ENCODE measurements at places on chromosomes 16 and 17.

GRCh38 chr17:207775-208174, 26.3 kb upstream of the DOC2B start:
- DNase-seq = no peak

- no peak for DNase-seq
Observed at GRCh38 chr17:39508987-39509386, 47.7 kb downstream of the CDK12 start.

GRCh38 chr17:79915850-79916430, 76.7 kb upstream of the CBX4 start:
- DNase-seq = peak; percentile 16

GRCh38 chr16:49436181-49436580, 62.6 kb downstream of the C16orf78 start:
- DNase-seq = no peak

- no peak for DNase-seq
Observed at GRCh38 chr17:15920758-15921239, 24.1 kb upstream of the ADORA2B start.

GRCh38 chr16:50247123-50247905, 19.0 kb upstream of the ADCY7 start:
- no peak for DNase-seq

GRCh38 chr17:676060-676700, 38.5 kb downstream of the VPS53 start:
- DNase-seq = no peak

DNA sequence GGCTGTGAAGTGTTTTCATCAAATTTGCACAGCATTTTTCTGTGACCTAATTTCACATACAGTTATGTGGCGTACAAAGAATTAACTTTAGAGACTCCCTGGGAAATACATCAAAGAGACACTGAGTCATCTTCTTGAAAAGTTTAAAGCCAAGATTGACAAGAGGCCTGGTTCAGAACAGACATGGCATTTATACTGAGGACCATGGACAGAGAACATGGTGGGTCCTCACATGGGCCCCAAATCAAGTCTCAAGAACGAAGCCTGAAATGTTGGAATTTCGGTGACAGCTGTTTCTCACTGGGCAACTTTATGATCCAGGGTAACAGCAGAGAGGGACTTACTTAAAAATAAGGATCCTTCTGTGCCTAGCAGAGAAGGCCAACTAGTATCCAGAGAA, 311.5 kb upstream of the KCNJ16 start:
- DNase-seq = no peak

DNA sequence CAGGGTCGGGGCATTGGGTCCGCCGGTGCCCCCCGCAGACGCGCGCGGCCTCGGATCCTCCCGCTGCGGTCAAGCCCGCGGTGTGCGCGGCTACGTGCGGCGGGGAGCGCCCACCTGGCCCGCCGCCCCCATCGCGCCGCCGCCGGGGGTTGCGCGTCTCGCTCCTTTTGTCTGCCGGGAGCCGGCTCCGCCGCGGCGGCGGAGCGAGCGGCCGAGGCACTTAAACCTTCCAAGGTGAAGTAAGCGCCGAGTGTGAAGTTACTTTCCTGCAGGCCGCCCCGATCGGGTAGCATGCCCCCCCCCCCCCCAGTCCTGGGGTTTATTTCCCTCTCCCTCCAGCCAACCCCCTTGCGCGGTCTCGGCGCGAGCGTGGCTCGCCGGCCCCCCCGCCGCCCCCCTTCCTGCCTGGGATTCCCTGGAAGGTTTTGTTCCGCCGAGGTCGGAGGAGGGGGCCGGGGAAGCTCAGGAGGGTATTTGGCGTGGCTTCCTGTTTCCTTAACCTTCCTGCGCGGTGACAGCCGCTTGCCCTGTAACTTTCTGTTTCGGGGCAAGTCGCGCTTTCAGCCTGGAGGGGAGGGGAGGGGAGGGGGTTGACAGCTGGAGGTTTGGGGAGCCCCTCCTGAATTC, 56.6 kb upstream of the GSE1 start:
- DNase-seq = peak; percentile 66

GRCh38 chr17:63082952-63083351, 116.9 kb downstream of the TANC2 start:
- DNase-seq = no peak

- no peak for DNase-seq
Observed at GRCh38 chr17:57110579-57111325, 25.7 kb downstream of the AKAP1 start.

DNA sequence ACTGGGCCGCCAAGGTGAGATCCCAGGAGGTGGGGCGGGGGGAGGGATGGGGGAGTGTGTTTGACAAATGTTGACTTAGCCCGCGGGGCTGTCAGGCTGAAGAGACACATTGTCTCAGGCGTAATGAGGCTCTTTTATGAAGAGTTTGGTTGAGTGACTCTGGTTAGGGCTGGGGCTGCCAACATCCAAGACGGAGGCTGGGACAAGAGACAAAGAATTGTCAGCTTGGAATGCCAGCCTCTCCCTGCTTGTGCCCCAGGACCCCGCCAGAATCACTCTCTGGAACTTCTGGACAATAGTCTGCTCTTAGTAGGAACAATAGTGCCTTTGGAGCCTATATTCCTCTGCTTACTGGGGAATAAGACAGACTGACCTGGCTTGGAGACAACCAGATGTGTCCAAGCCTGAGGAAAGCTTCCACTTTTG, 24.0 kb downstream of the PCTP start:
- DNase-seq = no peak

GRCh38 chr16:635573-636205, 416 bp downstream of the METTL26 start:
- DNase-seq = no peak

DNA sequence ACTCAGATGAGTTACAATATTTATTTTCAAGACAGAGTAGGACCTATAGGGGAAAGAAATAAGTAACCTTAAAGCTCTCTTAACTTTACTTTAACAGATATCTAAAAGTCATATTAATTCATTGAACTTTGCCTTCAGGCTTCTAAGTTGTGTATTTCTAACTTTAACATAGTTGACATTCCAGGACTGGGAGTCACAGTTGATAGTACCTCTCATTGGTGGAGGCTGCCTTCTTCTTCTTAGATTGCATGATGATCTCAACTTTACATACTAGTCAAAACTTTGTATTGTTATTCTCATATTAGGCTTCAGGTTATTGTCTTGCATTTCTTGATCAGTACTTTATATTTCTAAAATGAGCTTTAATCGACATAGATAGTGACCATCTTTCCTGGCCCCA, 350.1 kb upstream of the KIF2B start:
- DNase-seq = no peak

- DNase-seq = no peak
Observed at GRCh38 chr17:33072421-33073161, 80.9 kb downstream of the SPACA3 start.

GRCh38 chr17:66299711-66300110, 2.7 kb upstream of the PRKCA start:
- no peak for DNase-seq

- no peak for DNase-seq
Observed at GRCh38 chr17:76685846-76686245, 24.9 kb downstream of the MXRA7 start.

GRCh38 chr16:24645739-24646645, 83.5 kb upstream of the TNRC6A start:
- DNase-seq = no peak

GRCh38 chr16:58046936-58047335, 21.4 kb downstream of the MMP15 start:
- no peak for DNase-seq

DNA sequence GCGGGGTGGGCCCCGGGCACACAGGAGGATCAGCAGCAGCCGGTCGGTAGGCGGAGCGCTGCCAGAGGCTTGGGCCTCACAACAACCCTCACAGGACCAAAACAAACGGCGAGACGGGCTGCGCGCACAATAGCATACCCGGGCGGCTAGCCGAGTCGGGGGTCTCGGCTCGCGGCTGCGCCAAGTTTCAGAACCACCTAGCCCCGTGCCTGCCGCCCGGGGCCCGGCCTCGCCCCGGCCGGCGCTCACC, 732 bp downstream of the ULK2 start:
- peak; percentile 53 for DNase-seq

- no peak for DNase-seq
Observed at GRCh38 chr16:82082543-82083244, 47.6 kb downstream of the HSD17B2 start.

- DNase-seq = no peak
Observed at GRCh38 chr17:43611230-43611969, 50.3 kb downstream of the MEOX1 start.

DNA sequence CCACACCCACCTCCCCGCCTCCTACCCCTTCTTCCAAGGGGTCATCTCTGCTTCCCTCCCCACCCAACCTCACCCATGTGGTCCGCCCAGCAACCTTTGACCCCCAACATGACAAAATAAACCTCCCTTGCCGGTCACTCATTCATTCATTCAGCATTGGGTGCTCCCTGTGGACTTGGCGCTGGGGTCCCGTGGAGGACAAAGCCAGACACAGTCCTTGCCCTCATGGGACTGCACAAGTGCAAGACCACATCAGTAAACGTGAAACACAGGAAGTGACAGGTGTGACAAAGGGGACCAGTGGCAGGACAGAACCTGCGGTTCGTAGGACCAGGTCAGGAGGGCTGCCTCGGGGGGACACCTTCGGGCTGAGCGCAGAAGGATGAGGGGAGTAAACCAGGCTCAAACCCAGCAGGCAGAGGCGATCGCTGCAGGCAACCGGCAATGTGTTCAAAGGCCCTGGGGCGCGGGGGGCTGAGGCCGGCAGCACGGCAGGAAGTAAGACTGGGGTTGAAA, 185.4 kb downstream of the SEC14L1 start:
- DNase-seq = peak; percentile 29

GRCh38 chr17:35142467-35142796, 329 bp upstream of the NLE1 start:
- no peak for DNase-seq

- DNase-seq = no peak
Observed at GRCh38 chr16:8720080-8720966, 45.9 kb downstream of the ABAT start.

DNA sequence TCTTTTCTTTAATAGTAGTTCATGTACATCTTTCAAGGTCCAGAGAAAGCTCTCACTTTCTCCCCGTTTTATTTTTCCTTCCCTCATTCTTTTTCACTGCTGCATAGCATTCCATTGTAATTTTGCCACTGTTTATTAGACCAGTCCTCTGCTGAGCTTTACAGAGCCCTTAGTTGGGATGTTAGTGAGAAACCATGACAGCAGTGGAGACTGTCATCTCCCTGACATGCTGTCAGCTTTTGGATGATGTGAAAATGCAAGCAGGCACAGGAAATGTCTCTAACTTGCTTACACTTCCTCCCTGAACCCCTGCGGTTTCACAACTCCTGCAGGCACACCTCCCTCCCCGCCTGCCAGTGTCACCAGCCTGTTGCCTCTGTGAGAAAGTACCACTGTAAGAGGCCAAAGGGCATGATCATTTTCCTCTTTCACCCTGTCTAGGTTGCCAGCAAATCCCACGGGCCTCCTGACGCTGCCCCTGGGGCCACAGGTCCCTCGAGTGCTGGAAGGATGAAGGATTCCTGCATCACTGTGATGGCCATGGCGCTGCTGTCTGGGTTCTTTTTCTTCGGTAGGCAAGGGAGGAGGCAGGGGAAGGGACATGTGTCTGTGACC, at the start of gene ITGAL:
Gene ITGAL (plus strand): TSS at position 415 of the 615 bp plus-strand sequence. CDS start 96 bp downstream, at position 511.
- DNase-seq = peak; percentile 79

DNA sequence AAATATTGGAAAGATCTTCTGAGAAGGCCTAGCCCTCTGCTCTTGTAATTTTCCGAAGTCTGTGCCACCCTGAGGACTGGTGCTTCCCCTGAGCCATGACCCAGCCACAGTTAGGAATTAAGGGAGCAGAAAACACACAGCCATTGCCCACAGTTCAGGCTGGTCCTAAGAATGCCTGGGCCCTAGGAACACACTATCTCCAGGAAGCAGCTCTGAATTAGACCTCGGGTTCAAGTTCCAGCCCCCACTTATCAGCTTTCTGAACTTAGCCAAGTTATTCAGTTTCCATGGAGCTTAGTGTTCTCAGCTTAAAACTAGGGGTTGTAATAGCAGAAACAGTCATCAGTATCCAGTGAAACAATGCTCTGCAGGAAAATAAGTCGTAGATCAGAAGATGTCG, 56.0 kb downstream of the CDH13 start:
- DNase-seq = no peak

- DNase-seq = no peak
Observed at GRCh38 chr17:17540278-17540906, 44.2 kb upstream of the RASD1 start.

DNA sequence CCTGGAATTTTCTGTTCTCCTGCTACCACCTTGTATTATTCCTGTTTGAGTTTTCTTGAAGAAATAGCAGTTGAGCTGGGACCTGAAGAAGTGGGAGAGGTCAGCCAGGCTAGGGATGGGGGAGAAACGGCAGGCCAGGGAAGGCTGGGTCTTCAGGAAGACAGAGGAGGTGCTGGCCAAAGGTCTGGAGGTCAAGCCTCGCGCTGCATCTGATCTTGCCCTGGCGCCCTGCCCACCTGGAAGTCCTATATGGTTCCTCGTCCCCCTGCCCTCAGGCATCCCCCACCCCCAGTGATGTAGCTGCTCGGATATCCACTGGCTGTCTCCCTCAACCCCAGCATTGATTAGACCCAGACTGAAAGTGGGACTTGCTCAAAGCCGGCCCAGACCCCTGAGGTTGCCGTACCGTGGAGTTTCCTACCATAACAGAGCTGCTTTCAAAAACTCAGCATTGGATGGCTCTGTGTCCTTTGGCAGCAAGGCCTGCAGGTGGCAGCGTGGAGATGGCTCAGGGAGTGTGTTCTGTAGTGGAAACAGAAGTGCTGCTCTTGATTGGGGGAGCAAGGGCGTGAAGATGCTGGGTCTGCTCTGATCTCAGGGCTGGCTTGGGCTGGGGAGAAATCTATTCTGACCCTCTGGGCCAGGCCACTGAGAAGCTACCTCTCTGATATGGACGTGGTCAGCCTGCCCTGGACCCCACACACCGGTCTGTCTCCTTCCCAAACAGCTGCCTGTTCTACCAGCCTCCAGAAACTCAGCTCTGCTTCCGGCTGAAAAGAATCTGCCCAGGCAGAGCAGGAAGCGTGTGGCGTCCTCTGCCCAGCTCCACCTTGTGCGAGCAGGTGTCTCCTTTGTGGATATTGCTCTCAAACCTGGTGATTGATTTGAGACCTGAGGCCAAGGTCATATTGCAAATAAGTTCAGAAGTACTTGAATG, 107.0 kb upstream of the CACNG5 start:
- peak; percentile 54 for DNase-seq

GRCh38 chr16:46883353-46883689, 841 bp upstream of the GPT2 start:
- DNase-seq = no peak

DNA sequence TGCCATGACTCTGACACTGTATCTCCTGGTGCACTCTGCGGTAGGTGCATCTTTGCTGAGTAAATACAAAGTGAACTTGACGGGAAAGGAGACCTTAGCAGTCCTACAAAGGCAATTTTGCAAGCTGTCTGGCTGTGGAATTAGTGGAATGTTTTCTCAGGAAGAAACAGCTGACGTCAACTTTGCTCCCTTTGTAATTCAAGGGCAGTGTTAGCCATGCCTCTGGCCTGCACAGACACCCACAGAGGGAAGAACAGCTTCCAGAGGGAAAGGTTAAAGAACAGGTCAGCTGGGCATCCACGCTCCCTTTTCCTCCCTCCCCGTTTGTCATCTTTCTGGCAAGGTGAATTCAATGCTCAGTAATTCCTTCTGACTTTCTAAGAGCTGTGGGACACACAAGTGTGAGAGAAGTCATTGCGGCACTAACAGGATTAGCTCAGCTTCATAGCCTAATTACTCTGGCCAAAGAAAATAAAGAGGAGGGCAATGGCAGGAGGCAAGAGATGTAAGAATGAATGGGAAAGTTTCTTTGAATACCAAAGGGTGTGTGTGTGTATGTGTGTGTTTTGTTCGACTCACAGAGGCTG, 476.9 kb upstream of the GOT2 start:
- no peak for DNase-seq

All from stimulated activated CD4-positive, alpha-beta T cell treated with anti-CD3 and anti-CD28 coated beads, Interleukin-4, amount 100 ng/mL, for 1 hour (primary cell).